ENCODE measurements at places on chromosomes 12 and 14. TPM values are rescaled to one million over a fixed set of nuclear protein-coding genes. Genes with fewer than 3 reads are reported as not detected.
A peak's percentile ranks its signal among the peaks of the same experiment; 100 is the strongest.

The GPR68 gene
- 5.7 TPM for polyA plus RNA-seq

The KRT79 gene
- 0.09 TPM for polyA plus RNA-seq

The EPS8 gene
- 2.0 TPM for polyA plus RNA-seq

The MEG3 gene
- 5.6 TPM for polyA plus RNA-seq

The TEX22 gene
- polyA plus RNA-seq = not detected

The EXOC5 gene
- 31.6 TPM for polyA plus RNA-seq

The CARMIL3 gene
- polyA plus RNA-seq = 0.76 TPM

The SCN8A gene
- polyA plus RNA-seq = 1.1 TPM

The INHBC gene
- polyA plus RNA-seq = not detected

DNA sequence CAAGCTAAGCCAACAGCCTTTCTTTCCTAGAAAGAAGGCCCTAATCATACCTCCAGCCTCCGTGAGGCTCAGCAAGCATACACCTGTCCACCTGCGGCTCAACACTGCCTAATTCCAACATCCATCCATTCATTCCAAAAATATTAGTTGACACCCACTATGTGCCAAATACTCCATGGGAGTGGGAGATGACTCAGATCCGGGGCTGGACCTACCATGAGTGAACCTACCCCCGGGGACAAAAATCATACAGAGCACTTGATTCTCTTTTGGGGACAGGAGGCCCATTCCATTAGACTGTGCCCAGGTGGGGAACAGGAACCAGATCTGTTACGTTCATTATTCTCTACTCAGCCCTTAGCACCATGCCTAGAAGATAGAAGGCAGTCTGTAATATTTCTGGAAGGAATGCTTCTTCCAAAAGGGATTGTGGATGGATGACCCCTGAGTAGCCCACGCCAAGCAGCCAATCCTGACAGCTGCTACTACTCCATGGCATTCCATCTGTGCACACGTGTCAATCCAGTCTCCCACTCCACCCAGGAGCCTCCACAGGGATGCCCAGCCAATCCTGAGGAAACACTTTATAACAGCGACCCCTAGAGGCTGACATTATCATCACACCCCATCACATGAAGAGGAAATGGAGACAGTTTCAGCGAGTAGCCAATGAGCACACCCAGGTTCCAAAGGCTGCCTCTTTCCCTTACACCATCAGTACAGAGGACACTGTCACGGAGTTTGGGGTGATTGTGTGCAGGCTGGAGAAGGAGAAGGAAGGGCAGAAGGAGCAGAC lies 170.7 kb downstream of the ESRRB start:
- no peaks in the 10 kb centered on the region for H3K27me3 ChIP-seq
- peaks cover 38% of the 10 kb centered on the region for H3K4me1 ChIP-seq
- no peaks in the 10 kb centered on the region for H3K36me3 ChIP-seq
- peak; percentile 73 for DNase-seq

- H3K27me3 ChIP-seq = peaks cover 55% of the 10 kb centered on the region
- H3K4me1 ChIP-seq = no peaks in the 10 kb centered on the region
- no peaks in the 10 kb centered on the region for H3K36me3 ChIP-seq
- H3K4me3 ChIP-seq = no peak overlapping the region
- DNase-seq = no peak
These were observed 17.4 kb downstream of the BEGAIN start for GRCh38 chr14:100569734-100570286.

GRCh38 chr12:63916561-63917476 lies 72.3 kb downstream of the SRGAP1 start:
- no peak overlapping the region for H3K4me3 ChIP-seq
- no peaks in the 10 kb centered on the region for H3K27me3 ChIP-seq
- no peaks in the 10 kb centered on the region for H3K36me3 ChIP-seq
- DNase-seq = no peak
- peaks cover 55% of the 10 kb centered on the region for H3K4me1 ChIP-seq

- H3K4me3 ChIP-seq = no peak overlapping the region
- DNase-seq = no peak
- H3K4me1 ChIP-seq = no peaks in the 10 kb centered on the region
- H3K27ac ChIP-seq = no peak overlapping the region
- H3K27me3 ChIP-seq = no peaks in the 10 kb centered on the region
These were observed 240.7 kb upstream of the PLEKHG7 start for GRCh38 chr12:92462049-92462448.

DNA sequence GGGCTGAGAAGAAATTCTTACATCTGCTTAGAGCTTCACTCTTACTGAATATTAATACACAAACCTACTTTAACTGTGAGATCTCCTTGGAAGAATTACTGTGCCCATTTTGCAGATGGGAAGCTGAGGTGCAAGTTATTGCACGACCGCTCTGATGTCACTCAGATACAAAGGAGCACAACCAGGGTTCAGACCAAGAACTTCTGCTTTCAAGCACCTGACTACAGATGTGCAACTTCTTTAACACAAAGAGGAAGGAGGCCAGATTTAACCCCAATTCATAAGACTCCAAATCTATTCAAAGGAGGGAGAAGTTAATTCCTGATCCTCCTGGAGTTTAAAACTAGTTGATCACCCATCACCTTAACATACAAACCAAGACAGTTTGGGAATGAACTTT lies 232.6 kb downstream of the VRK1 start:
- H3K27me3 ChIP-seq = peaks cover 19% of the 10 kb centered on the region
- DNase-seq = no peak
- H3K27ac ChIP-seq = no peak overlapping the region

- H3K27me3 ChIP-seq = no peaks in the 10 kb centered on the region
- no peak overlapping the region for H3K4me3 ChIP-seq
- DNase-seq = no peak
- H3K36me3 ChIP-seq = no peaks in the 10 kb centered on the region
- H3K27ac ChIP-seq = no peak overlapping the region
These were observed 15.8 kb upstream of the TMEM30B start for GRCh38 chr14:61296719-61297502.

DNA sequence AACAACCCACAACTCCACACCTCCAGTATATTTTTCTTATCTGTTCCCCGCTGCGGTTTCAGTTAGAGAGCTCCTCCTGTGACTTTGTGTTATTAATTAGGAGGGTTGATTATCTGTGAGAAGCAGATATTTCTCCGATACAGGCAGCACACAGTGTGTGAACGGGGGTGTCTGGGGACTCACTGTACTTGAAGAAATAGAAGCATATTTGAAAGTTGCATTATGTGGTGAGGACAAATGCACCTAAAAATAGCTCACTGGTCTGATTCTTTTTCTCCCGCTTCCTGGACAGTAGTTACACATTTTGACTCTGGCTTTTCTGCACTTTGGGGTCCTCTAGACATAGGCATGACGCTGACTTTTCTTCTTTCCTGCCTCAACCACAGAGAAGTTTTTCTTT lies 277.7 kb downstream of the VRK1 start:
- no peak overlapping the region for H3K27ac ChIP-seq
- H3K27me3 ChIP-seq = no peaks in the 10 kb centered on the region
- H3K4me3 ChIP-seq = no peak overlapping the region
- no peaks in the 10 kb centered on the region for H3K36me3 ChIP-seq

DNA sequence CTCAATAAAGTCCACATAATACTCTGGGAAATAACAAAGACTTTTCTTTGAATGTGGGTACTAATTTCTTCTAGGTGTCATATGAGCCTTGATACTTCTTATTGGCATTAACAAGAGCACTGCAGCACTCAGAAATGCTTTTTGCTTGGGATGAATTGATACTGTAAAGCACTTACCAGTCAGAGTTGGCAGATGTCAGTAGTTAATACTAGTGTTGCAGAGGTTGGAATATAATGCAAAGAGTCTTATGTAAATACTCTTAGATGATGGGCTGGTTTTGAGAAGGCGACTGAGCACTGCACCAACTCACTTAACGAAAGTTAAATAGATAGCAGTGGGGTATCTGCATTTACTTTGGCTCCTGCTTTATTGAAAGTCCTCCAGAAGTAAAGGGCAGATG lies 25.6 kb upstream of the MBIP start:
- H3K27ac ChIP-seq = no peak overlapping the region
- H3K4me1 ChIP-seq = no peaks in the 10 kb centered on the region
- no peak for DNase-seq
- H3K27me3 ChIP-seq = no peaks in the 10 kb centered on the region
- H3K4me3 ChIP-seq = no peak overlapping the region
- H3K36me3 ChIP-seq = no peaks in the 10 kb centered on the region

DNA sequence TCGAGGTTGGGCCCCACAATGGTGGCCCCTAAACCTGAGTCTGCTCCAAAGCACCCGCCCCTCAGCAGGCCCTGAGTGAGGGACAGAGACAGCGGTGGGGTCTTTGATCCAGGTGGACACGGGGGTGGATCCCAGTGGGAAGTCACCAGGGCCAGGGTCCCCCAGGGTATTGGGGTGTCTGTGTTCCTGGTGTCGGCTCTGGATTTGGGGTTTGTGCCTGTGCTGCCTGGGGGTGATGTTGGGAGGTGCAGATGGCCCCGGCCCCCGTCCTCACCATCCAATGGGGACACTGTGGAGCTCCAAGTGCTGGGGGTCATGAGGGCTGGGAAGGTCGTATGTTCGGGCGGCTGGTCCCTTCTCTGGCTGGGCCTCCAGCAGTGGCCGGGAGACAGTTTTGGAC lies 354.2 kb downstream of the TMEM121 start:
- H3K4me3 ChIP-seq = no peak overlapping the region
- DNase-seq = no peak
- no peak overlapping the region for H3K27ac ChIP-seq
- no peaks in the 10 kb centered on the region for H3K27me3 ChIP-seq

DNA sequence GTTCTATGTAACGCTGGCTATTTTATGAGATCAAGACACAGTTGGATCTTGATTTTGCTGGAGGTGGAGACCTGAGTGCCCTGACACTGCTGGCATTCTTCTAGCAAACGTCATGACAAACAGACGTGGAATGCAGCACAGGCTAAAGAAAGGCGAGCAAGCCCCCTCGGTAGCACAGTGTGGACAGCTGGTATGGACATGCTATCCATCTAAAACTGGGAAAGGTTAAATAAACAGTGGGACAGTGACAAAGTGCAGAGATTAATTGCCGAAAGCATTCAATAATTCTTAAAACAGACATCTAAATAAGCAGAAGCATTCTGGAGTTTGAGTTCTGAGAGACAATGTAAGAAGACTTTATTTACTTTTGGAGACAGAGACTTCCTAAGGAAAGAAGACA lies 237.2 kb downstream of the FBXL14 start:
- no peak overlapping the region for H3K27ac ChIP-seq
- no peaks in the 10 kb centered on the region for H3K4me1 ChIP-seq
- H3K27me3 ChIP-seq = no peaks in the 10 kb centered on the region
- DNase-seq = no peak
- no peaks in the 10 kb centered on the region for H3K36me3 ChIP-seq

GRCh38 chr12:23824358-23824757 lies 125.1 kb downstream of the SOX5 start:
- H3K27me3 ChIP-seq = no peaks in the 10 kb centered on the region
- no peak overlapping the region for H3K4me3 ChIP-seq
- no peak overlapping the region for H3K27ac ChIP-seq
- H3K36me3 ChIP-seq = no peaks in the 10 kb centered on the region
- H3K4me1 ChIP-seq = no peaks in the 10 kb centered on the region

- H3K27ac ChIP-seq = no peak overlapping the region
- H3K4me3 ChIP-seq = no peak overlapping the region
- H3K4me1 ChIP-seq = peaks cover 31% of the 10 kb centered on the region
- DNase-seq = no peak
- H3K27me3 ChIP-seq = no peaks in the 10 kb centered on the region
These were observed 128.5 kb downstream of the WIF1 start for GRCh38 chr12:64992641-64993040.

GRCh38 chr12:96132819-96133218 lies 61.4 kb upstream of the ELK3 start:
- no peak overlapping the region for H3K4me3 ChIP-seq
- no peaks in the 10 kb centered on the region for H3K27me3 ChIP-seq
- DNase-seq = no peak
- H3K36me3 ChIP-seq = no peaks in the 10 kb centered on the region

- peak overlapping the region; percentile 78 for H3K4me3 ChIP-seq
- peaks cover 14% of the 10 kb centered on the region for H3K36me3 ChIP-seq
- peaks cover 46% of the 10 kb centered on the region for H3K4me1 ChIP-seq
- no peak overlapping the region for H3K27ac ChIP-seq
- no peaks in the 10 kb centered on the region for H3K27me3 ChIP-seq
These were observed 2.4 kb upstream of the MANSC4 start for GRCh38 chr12:27782481-27782880.

DNA sequence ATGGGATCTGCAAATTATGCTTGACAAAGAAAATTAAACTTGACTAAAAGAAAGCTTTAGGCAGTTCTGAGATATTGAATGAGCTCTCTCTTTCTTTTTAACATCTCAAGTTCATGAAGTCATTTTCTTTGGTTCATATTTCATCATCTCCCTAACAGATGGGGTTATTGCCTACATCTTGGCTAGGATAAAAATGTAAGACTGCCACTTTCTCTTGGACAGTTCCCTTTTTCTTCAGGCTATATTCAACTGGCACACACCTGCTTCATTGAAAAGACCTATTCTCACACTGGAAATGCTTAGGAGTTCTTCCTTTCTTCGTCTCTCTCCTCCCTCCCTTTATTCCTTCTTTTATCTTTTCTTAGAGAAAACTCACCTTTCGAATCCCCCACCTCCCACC lies 355.9 kb upstream of the SEL1L start:
- no peak for DNase-seq
- H3K27ac ChIP-seq = no peak overlapping the region
- H3K4me1 ChIP-seq = no peaks in the 10 kb centered on the region
- no peaks in the 10 kb centered on the region for H3K36me3 ChIP-seq
- no peaks in the 10 kb centered on the region for H3K27me3 ChIP-seq
- H3K4me3 ChIP-seq = no peak overlapping the region

DNA sequence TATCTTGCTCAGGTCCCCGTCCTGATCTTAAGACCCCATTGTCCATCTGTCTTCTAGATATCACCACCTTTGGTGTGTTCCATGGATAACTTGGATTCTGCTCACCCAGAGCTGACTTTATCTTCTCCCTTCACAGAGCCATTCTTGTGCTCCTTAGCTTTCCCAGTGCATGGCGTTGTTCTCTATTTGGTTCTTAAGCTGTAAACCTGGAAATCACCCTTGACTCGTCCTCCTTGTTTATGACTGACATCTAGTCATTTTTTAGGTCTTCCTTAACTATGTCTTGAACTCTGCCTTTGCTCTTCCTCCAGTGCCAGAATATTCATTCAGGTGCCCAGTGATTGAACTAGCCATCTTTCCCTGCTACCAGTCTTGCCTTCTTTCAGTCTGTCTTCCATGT lies 11.7 kb downstream of the STK38L start:
- no peak overlapping the region for H3K4me3 ChIP-seq
- H3K27me3 ChIP-seq = no peaks in the 10 kb centered on the region
- no peak for DNase-seq
- H3K4me1 ChIP-seq = peaks cover 5% of the 10 kb centered on the region

GRCh38 chr12:103840462-103840875 lies 565 bp downstream of the NT5DC3 start:
- peak overlapping the region; percentile 85 for H3K4me3 ChIP-seq
- H3K27me3 ChIP-seq = no peaks in the 10 kb centered on the region
- H3K27ac ChIP-seq = peak overlapping the region; percentile 68
- DNase-seq = no peak
- peaks cover 22% of the 10 kb centered on the region for H3K4me1 ChIP-seq

DNA sequence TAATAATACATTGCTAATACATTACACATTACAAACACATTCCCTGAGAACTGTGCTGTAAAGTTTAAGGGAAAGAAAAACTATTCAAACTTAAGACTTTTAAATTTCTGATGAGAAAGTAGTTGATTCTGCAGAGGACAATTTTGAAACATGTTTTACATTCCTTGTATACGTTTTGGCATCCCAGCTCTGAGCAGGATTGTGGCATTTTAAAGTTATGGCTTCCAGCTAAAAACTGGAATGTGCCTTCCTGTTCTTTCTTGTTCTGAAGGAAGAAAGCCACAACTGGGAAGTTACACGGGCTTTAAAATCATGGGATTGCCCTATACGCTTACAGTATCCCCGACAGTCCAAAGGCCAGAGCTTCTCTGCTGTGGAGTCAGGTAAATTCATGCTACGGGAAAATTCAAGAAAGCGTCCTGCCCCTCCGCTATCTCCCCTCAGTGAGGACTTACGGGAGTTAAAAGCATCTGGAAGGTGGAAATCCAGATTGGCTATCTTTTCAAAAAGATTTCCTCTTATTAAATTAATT lies 10.8 kb upstream of the KLHL42 start:
- no peaks in the 10 kb centered on the region for H3K36me3 ChIP-seq
